ENCODE measurements at places on chromosomes 7 and 10. TPM values are rescaled to one million over a fixed set of nuclear protein-coding genes. Genes with fewer than 3 reads are reported as not detected.
A peak's percentile ranks its signal among the peaks of the same experiment; 100 is the strongest.

GRCh38 chr7:6444516-6445269 lies 3.1 kb downstream of the DAGLB start:
- no peak for DNase-seq

DNA sequence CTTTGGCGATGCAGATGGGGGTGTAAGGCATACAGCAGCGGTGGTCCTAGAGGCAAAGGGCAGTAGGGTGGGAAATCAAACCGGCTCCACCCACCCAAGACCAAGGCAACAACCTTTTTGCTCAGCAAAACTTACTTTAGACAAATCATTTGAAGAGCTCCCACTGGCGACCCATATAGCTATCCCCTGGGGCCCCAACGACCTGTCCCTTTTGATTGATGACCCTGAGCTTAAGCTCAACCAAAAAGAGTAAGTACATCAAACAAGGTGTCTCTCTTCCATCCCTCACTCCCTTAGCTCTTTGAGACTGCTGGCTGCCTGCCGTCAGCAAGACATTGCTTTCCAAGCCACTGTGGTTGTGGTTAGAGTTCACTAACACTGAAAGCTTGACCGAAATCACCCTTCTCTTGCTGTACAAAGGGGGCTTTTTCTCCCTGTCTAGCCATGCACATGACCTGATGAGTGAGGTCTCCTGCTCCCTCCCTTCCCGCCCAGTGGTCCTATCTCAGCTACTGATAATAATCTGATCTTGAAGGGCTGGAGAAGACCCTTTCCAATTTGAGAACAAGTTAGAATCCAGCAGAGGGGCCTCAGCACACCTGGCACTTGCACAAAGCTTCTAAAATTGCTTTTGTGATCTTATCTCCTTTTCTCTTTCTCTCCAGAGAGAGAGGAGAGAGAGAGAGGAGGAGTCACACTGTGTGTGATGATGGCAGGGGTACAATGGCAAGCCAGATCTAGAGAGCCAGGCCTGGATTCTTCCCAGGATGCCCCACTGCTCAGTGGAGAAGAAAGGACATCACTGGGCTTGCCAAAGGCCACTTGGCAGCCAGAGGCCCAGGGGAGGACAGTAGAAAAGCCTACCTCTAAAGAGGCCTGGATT lies 42.2 kb downstream of the XPNPEP1 start:
- no peak for DNase-seq

- DNase-seq: no peak
Observed at GRCh38 chr7:17745610-17746009, 194.7 kb downstream of the SNX13 start.

GRCh38 chr7:17099083-17099973 lies 199.1 kb upstream of the AHR start:
- DNase-seq: peak; percentile 31

DNA sequence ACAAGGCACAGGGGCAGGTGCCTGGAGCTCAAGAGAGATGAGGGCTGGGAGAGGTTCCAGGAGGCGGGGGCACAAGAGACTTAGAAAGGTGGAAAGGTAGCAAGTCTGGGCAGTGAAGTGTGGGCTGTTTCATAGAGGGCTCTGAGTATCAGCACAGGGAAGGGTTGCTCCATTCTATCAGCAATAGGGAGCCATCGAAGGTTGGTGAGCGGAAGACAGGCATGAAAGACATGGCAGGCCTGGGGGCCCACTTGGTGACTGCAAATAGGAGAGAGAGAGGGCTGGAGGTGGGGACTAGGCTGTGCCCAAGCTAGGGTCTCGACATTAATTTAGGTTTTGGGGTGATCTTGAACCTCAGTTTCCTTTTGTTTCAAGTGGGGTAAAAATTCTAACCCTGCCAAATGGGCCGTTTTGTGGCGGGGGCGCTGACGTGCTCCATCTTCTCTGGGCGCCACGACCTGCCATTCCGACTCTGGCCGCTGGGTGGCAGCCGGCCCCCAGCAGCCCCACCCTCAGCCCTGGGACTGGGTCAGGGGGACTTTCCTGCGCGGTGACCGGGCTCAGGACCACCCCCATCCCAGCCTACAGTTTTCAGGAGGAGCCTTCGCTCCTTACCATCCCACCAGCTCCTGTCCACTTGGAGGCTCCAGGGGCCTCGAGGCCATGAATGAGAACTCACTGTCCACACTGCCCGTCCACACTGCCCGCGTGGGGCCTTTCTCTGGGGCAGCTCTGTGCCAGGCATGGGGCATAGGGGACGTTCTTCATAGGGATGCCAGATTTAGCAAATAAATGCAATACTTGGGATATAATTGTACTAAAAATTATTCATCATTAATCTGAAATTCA lies 37.2 kb upstream of the PCBD1 start:
- DNase-seq: no peak

- no peak for DNase-seq
Observed at GRCh38 chr7:44515590-44516268, 25.3 kb upstream of the NUDCD3 start.

DNA sequence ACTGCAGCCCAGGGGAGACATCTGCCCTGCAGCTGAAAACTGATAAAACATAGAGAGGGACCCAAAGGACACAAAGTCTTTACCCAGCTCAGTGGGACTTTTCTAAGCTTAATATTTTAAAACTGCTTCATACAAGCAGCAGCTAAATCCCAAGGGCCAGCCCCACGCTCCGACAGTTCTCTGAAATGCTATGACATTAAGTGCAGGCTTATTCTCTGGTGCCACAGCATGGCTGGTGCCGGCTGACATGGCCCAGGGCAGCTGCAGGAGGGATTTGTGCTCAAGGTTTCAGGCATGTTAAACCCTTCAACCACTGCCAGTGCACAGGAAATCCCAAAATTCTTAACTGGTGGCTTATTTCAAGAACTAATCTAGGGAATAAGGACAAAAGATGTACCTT lies 170.9 kb downstream of the PARD3 start:
- DNase-seq: no peak

- no peak for DNase-seq
Observed at GRCh38 chr10:32265756-32266155, 81.2 kb downstream of the EPC1 start.

Gene RNF32
- not detected for total RNA-seq
